ENCODE measurements at places on chromosomes 6 and 20.

GRCh38 chr20:801678-802077, 31.8 kb upstream of the FAM110A start:
- no peak for DNase-seq

DNA sequence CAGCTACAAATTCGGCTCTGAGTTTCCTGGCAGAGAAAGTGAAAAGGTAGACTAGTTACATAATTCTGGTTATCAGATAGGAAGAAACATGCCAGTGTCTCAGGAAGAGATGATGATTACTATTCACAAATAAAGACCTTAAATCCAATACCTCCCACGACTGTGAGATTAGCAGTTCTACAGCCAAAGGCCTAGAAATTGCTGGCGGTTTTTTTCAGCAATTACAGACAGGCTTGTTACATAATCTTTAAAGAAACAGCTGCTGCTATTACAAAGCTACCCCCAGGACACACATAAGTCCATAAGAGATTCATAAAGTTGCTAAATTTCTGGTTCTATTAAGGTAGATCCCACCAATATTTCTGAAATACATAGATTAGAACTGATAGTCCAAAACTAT, 40.2 kb downstream of the PIGU start:
- DNase-seq, result no peak

DNA sequence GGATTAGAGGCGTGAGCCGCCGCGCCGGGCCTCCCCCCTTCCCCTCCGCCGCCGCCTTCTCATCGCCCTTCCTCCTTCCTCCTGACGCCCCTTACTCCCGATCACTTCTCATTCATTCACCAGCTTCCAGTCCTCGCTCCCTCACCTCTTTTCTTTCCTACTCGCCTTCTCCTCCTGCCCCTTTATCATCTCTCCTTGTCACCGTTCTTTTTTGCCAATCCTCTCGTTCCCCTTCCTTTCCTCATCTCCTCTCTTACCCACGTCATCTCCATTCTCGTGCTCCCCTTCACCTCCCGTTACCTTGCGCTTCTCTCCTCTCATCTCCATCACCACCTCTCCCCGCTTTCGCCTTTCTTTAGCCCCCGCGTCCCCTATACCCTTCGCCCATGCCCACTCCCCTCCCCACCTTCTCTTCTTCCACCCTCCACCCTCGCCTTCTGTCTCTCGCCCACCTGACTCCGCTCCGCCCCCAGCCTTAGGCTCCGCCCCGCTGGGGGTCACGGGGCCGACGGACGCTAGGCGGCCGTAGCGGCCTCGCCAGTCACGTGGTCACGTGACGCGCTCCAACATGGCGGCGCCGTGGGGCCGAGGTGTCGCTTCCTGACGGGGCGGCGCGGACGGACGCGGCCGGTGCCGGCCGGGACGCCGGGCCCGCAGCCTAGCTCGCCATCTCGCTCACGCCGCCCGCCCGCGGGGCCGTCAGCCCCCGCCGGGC, at the start of gene ARFGEF2:
Gene ARFGEF2, plus strand, starts transcription at position 544 of the 715 bp plus-strand sequence. CDS start 179 bp downstream, outside the sequence.
- DNase-seq, result peak; percentile 96

GRCh38 chr20:11769825-11770224, 147.9 kb upstream of the BTBD3 start:
- no peak for DNase-seq

DNA sequence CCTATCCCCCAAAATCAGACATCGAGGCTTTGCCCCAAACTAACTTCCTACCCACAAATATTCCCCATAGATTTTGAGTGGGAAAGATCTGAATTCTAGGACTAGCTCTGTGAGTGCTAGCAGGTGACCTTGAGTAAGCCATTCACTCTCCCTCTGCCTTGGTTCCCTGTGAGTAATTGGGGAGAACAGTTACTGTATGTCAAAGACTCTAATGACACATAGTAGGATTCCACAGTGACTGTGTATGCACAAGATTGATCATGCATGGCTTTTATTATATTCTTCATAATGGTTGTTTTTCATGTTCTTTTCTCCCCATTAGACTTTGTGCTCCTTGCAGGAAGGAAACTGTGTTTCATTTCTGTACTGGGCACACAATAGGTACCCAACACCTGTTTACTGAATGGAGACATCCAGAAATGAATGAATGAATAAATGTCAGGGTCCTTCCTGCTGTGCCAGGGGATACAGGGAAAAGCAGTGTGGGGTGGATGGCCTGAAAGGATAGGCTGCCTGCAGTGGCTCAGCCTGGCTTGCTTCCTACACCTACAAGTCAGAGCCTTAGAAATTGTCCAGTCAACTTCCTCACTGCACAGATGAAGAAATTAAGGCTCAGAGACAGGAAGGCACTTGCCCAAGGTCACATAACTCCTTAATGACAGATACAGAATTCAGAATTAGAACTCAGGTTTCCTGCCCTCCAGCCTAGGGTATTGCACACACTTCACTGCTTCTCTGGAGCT, 901 bp upstream of the TMEM151B start:
- DNase-seq, result no peak

DNA sequence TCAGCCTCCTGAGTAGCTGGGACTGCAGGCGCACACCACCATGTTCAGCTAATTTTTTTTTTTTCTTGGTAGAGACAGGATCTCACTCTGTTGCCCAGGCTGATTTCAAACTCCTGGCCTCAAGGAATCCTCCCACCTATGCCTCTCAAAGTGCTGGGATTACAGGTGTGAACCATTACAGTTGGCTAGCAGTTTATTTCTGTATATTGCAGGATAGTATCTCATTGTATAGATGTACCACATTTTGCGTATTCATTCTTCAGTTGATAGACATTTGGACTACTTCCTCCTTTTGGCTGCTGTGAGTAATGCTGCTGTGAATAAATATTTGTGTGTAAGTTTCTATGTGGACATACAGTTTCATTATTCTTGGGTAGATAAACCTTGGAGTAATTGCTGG, 32.9 kb downstream of the ASXL1 start:
- no peak for DNase-seq

GRCh38 chr6:84197708-84198107, 29.7 kb downstream of the CEP162 start:
- no peak for DNase-seq

DNA sequence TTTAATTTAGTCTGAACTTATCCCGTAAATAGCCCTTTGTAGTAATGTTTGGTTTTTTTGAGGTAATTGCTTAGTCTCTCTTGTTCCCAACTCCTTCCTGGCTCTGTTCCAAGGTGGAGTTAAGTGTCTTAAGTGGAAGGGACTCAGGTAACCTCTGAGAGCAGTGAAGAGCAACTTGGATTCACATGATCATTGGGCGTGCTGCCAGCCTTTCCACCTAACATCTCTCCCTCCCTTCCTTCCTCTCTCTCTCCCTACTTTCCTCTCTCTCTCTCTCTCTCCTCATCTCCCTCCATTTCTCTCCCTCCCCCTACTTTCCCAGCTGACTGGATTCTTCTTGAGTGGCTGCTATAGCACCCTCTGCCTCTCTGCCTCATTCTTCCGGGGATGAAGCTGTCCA, 232.9 kb upstream of the SASH1 start:
- no peak for DNase-seq

- DNase-seq, result peak; percentile 21
Observed at GRCh38 chr6:27135087-27135657, 112.3 kb upstream of the PRSS16 start.

GRCh38 chr6:128655978-128656498, 135.6 kb upstream of the PTPRK start:
- DNase-seq, result no peak

DNA sequence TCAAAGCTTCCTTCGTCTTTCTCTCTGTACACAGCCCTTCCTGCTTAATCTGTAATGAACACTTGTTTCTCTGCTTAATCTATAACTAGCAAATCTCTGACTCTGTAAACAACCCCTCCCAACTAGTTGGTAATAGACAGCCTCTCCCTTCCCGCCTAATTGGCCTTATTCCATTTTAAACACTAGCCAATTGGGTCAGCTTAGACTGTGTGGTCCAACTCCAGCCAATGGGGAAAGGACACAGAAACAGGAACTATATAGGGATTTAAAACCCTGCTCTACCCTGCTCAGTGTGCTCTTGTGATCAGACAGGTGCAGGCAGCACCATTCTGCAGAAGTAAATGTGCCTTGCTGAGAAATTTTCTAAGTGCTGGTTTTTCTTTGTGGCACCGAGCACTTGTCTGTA, 18.5 kb downstream of the CHD6 start:
- no peak for DNase-seq

- peak; percentile 54 for DNase-seq
Observed at GRCh38 chr6:7899101-7899888, 11.3 kb downstream of the TXNDC5 start.

DNA sequence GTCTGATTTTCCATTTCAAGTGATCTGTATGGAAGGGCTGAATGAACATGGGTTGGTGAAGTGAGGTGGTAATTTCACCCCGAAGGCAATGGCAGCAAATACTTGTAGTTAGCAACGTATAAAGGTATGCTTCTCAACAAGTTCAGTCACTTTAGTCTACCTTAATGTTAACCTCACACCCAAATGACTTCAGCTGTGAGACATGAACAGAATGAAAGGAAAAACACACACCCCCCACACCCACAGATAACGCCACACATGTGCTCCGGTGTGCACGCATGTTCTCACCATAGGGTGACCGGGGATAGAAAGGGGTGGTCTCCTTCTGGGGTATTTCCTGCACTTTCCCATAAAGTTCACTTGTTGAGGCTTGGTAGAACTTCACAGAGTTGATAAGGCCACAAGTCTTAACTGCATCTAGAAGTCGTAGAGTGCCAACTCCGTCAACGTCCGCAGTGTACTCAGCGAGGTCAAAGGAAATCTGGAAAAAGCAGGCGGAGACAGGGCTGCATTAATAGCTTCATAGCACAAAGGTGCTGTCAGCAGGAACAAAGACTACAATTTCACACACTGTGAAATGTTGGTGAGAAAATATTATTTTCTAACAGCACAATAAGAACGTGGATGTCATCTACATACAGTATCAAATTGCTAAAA, 284.8 kb downstream of the GMDS start:
- DNase-seq, result no peak

DNA sequence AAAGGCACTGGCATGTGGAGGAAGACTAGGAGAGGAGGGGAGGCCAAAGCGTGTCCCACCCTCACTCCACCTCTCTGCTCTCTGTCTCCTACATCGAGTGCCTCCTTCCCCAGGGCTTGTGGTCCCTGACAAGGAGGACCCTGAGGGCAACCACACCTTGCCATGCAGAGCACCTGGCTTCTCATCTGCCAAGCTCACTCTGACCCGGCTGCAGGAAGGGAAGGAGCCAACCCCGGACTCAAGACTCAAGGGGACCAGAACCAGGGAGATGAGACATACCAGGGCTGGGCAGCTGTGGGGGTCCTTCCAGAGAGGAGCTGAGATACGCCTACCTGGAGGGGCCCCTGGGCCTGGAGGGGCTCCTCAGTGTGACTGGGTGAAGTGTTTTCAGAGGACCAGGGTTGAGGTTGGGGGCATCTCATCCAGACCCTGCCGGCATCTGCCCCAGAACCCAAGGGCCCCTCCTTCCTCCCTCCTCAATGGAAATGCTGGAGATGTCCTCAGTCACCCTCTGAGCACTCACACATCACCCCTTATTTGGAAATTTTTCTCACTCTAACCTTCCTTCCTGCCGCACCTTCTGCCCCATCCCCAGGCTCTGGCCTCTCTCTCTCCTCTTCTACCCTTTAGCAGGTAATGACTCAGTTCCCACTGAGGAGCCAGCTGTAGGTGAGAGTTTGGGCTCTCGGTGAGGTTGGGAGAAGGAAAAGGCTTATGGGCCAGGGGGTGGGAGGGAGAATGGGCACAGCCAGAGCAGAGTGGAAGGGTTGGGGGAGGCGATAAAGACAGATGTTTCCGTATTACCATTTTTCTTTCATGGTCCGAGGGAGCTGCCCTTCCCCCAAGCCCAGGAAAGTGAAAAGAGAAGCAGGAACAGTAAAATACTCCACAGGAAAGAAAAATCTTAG, 32.0 kb upstream of the POU5F1 start:
- peak; percentile 22 for DNase-seq

DNA sequence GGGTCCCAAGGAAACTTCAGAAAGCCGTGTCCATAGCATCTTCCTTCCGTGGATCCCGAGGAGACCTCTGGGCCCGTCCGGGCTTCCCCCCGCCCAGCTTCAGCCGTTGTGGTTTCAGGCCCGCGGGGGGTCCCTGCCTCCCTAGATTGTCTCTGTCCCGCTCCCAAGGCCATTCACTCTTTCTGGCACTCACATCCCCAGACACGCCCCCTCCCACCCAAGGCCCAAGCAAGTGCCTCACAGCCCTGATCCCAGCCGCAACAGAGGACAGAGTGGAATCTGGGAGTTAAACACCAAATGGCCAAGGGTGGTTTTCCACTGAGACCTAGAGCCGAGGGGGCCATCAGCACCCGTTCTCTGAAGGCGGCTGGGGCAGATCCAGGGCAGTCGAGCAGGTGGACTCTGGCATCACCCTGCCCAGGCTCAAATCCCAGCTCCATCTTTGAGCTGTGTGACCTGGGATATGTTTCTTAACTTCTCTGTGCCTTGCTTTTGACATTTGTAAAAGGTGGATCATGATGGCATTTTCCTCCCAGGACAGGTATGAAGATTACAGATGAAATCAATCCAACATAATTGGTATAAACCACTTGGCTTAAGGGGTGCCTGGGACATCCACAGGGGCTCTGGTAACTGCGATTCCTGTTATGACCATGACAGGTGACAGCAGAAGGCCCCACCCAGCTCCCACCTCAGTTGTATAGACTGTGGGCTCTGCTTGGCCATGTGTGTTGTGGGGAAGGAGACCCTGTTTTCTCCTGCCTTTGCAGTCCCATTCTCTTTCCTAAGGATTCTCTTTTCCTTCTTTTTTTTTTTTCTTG, 48.1 kb downstream of the CTCFL start:
- no peak for DNase-seq

DNA sequence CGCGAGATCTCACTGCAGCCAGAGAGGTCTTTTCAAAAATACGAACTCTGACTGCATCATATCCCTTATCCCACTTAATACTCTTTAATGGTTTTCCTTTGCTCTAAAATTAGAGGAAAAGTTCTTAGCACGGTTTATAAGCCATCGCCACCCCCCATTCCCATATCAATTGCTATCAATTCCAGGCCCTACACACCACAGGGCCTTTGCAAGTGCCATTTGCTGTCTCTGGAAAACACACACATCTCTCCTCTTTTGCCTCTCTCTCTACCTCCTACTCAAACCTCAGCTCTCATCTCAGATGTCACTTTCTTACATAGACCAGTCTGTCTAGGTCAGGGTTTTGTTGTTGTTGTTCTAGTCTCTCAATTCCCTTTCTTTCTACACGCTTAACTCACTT, 9.8 kb downstream of the SLC22A23 start:
- DNase-seq, result no peak

GRCh38 chr6:1884313-1884712, 274.6 kb downstream of the FOXC1 start:
- DNase-seq, result no peak

GRCh38 chr6:46469021-46469420, 22.2 kb downstream of the RCAN2 start:
- DNase-seq, result no peak

DNA sequence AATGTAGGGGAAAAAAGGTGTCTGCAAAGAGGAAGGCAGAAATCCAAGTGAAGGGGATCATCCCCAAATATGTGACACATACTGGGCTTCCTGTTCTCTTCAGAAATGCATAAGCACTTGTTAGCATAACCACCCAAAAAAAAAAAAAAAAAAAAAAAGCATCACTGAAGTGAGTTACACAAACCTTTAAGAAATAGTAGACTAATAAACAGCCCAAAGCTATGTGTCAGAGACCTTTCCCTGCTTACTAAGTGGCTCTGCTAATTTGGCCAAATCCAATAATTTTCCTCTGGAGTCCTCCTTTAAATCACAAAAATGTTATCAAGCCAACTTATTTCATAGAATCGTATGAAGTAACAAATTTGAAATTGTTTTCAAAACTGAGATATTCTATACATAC, 7.5 kb upstream of the DST start:
- DNase-seq, result no peak

Measured in hematopoietic multipotent progenitor cell treated with erythropoietin and hydrocortisone succinate and interleukin-3 and kit ligand, for 17 days (in vitro differentiated cells).